ENCODE measurements at places on chromosomes 6 and 20. TPM values are rescaled to one million over a fixed set of nuclear protein-coding genes. Genes with fewer than 3 reads are reported as not detected.

DNA sequence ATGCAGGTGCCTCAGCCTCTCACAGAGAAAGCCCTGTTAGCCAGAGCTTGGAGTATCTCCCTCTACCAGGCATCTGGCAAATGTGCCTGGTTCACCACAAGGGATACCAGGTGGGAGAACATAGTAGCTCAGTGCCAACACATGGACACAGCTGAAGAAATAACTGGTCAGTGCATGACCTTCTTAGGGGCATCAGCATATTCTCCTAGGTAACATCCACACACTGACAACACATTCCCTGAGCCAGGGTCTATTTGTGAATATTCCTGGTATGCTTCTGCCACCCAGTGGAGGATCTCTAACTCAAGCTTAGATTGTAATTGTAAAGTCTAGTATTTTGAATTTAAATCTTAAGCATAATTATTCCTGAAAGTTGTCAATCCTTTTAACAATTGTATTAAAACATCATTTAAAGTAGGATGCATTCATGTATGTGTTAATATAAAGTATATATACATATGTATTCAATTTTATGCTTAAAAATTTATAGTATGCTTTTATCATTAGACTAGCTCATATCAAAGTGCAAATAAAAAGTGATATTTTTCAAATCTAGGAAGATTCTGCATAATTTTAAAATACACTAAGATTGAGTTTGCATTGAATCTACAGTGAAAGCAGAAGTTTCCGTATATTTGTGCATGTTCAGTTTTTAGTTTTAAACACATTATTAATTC lies 45.3 kb upstream of the COL21A1 start:
- H3K4me3 ChIP-seq: no peak overlapping the region
- no peaks in the 10 kb centered on the region for H3K36me3 ChIP-seq
- H3K27ac ChIP-seq: no peak overlapping the region
- DNase-seq: peak; percentile 69
- H3K4me1 ChIP-seq: peaks cover 4% of the 10 kb centered on the region
- no peaks in the 10 kb centered on the region for H3K27me3 ChIP-seq

- H3K4me1 ChIP-seq: peaks cover 8% of the 10 kb centered on the region
- H3K4me3 ChIP-seq: no peak overlapping the region
- H3K27ac ChIP-seq: no peak overlapping the region
Measured at GRCh38 chr6:26514984-26515383, 14.9 kb downstream of the BTN1A1 start.

DNA sequence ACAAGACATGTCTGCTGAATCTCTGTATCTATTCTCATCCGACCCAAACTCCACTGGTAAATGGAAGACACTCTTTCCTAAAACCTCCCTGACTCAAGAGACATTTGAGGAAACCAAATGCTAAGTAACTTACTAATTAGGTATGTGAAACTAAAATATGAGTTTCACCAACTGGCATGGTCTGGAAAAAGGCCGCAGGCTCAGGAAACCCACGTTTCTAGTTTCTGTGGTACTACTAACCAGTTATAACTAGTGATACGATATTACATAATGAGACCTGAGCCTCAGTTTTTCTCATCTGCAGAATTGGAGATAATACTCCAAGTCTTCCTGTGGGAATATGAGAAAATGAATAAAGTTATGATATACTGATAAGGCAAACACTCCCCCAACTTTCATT lies 39.9 kb downstream of the ZNF391 start:
- H3K27ac ChIP-seq: no peak overlapping the region
- no peaks in the 10 kb centered on the region for H3K36me3 ChIP-seq
- no peaks in the 10 kb centered on the region for H3K4me1 ChIP-seq
- H3K4me3 ChIP-seq: no peak overlapping the region
- no peak for DNase-seq
- 0 out of 2 replicates have a peak, but pooled peaks cover 2% of the 10 kb centered on the region for H3K27me3 ChIP-seq

- DNase-seq: no peak
- no peaks in the 10 kb centered on the region for H3K27me3 ChIP-seq
Measured at GRCh38 chr6:52550014-52550575, 26.8 kb downstream of the TRAM2 start.

- no peak overlapping the region for H3K4me3 ChIP-seq
- H3K36me3 ChIP-seq: no peaks in the 10 kb centered on the region
- H3K4me1 ChIP-seq: no peaks in the 10 kb centered on the region
- DNase-seq: no peak
- H3K27ac ChIP-seq: no peak overlapping the region
- no peaks in the 10 kb centered on the region for H3K27me3 ChIP-seq
Measured at GRCh38 chr20:46791722-46792416, 82.4 kb downstream of the SLC2A10 start.

DNA sequence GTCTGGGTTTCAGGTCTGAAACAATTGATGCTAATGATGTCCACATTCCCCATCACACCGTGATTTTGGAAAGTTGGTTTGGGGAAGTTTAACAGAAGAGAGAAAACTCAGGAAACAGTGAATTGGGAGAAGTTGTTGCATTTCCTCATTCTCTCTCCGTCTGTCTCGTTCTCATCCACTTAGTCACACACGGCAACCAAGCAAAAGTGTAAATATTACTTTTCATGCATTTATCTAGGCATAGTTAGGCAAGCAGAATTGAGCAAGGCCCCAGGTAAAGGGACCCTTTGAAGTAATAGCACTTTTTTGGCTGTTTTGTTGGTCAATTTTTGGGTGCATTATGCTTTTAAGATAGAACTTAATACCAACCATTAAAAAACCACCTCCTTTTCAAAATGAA lies 137.0 kb upstream of the SULF2 start:
- no peak overlapping the region for H3K27ac ChIP-seq
- H3K4me3 ChIP-seq: no peak overlapping the region
- DNase-seq: no peak
- no peaks in the 10 kb centered on the region for H3K36me3 ChIP-seq
- H3K27me3 ChIP-seq: no peaks in the 10 kb centered on the region

DNA sequence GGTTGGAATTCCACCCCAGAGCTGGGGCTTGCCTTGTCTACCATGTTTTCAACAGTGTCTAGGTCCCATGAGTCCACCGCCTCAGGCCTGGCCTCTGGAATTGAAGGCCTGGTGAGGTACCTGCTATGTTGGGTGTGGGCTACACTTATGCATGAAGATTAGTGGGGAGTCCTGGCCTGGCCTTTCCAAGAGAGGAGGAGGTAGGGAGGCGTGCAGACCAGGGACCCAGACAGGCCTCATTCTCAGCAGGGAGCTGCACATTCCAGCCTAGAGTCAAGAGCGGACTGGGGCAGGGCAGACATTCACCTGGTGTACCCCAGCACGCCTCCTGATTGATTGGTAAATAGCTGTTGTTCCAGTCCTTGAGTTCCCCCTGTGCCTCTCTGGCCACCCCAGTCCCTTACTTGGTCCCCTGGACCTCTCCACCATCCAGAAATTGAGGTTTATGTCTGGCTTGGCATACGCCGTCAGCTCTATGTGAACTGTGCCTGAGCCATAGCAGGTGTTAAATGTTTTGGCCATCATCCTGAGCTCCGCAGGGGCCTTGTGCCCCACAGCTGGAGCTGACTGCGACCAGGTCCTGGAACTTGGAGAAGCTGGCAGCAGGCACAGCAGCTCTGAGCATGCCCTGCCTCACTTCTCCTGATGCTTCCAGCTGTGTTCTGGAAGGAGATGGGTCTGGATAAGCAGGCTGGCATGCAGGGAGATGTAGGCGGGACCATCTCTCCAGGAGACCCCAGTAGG lies 8.2 kb upstream of the VEGFA start:
- H3K27ac ChIP-seq: no peak overlapping the region
- no peak for DNase-seq
- no peak overlapping the region for H3K4me3 ChIP-seq
- no peaks in the 10 kb centered on the region for H3K4me1 ChIP-seq
- H3K27me3 ChIP-seq: no peaks in the 10 kb centered on the region

DNA sequence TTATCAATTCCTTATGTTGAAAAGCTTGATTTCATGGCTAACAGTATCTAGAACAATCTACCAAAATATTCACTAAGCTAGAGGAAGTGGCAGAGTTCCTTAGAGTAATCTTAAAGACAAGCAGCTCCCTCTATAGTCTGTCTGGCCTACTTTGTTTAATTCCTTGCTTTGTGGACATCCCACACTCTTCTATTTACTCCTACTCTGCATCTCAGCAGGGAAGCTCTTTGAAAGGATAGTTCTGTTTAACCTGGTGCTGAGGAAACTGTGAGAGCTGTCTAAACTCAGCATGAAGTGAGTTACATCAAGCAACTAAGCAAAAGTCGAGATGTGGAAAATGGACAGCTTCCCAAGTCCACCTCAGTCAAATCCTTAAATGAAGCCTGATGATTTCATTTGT lies 4.3 kb downstream of the REV3L start:
- H3K4me1 ChIP-seq: peaks cover 55% of the 10 kb centered on the region
- H3K4me3 ChIP-seq: peak overlapping the region; percentile 35
- no peaks in the 10 kb centered on the region for H3K27me3 ChIP-seq
- DNase-seq: peak; percentile 84
- no peaks in the 10 kb centered on the region for H3K36me3 ChIP-seq

DNA sequence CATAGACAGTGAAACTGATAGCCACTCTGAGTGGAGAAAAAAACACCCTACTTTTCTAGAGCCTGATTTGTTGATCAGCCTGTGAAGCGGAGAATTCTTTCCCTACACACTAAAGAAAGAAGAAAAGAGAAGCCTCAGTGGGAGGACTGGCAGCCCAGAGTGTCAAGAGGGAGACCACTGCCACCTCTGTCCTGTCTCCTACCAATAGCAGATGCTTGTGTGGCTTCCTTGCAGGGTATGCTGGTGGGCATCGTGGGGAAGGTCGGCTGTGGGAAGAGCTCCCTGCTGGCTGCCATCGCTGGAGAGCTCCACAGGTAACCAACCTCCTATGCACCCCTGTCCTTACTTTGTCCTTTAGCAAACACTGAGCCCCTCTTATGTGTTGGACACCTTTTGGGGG lies 10.4 kb downstream of the ABCC10 start:
- H3K27ac ChIP-seq: no peak overlapping the region
- H3K36me3 ChIP-seq: peaks cover 10% of the 10 kb centered on the region
- no peak overlapping the region for H3K4me3 ChIP-seq
- H3K4me1 ChIP-seq: no peaks in the 10 kb centered on the region
- H3K27me3 ChIP-seq: no peaks in the 10 kb centered on the region
- DNase-seq: no peak

GRCh38 chr6:94052749-94053148 lies 633.4 kb upstream of the EPHA7 start:
- H3K27me3 ChIP-seq: no peaks in the 10 kb centered on the region
- H3K4me1 ChIP-seq: no peaks in the 10 kb centered on the region
- no peak overlapping the region for H3K27ac ChIP-seq

- H3K27me3 ChIP-seq: no peaks in the 10 kb centered on the region
- no peak for DNase-seq
- H3K36me3 ChIP-seq: no peaks in the 10 kb centered on the region
- H3K4me1 ChIP-seq: peaks cover 23% of the 10 kb centered on the region
- no peak overlapping the region for H3K4me3 ChIP-seq
Measured at GRCh38 chr6:25227854-25228253, 51.3 kb upstream of the CARMIL1 start.

DNA sequence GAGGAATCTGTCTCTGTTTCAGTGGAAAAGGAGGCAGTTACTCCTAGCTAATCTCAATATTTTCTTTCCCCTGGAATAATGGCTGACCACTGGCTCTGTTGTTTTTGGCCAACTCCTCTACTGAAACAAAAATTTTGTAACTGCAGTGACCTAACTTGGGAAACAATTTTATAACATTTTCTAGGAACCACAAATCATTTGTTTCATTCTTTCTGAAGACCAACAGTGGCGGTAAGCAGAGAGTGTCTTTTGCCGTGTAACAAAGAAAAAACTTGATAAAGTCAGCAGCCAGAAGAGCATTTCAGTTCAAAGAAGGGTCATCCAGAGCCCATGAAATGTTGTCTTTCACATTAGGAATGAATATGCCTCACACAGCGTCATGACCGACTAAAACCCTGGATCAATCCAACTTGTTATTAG lies 11.8 kb upstream of the BFSP1 start:
- no peak overlapping the region for H3K27ac ChIP-seq
- no peaks in the 10 kb centered on the region for H3K36me3 ChIP-seq
- no peak overlapping the region for H3K4me3 ChIP-seq
- DNase-seq: no peak
- no peaks in the 10 kb centered on the region for H3K4me1 ChIP-seq
- no peaks in the 10 kb centered on the region for H3K27me3 ChIP-seq

- H3K4me3 ChIP-seq: no peak overlapping the region
- no peaks in the 10 kb centered on the region for H3K36me3 ChIP-seq
Measured at GRCh38 chr20:23086931-23087411, 847 bp upstream of the CD93 start.

DNA sequence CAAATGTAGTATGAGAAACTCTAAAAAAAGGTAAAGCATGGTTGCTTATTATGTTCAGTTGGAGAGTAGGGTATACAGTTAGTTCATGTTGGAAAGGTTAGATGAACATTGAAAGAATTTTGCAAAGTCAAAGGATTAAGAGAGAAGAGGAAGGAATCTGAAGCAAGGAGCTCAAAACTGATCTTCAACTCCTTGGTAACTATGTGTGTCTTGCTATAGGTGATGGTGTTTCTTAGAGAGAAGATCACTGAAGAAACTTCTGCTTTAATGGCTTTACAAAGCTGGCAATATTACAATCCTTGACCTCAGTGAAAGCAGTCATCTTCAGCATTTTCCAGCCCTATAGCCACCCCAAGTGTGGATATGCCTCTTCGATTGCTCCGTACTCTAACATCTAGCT lies 4.7 kb downstream of the HLA-DRA start:
- H3K27me3 ChIP-seq: no peaks in the 10 kb centered on the region
- peaks cover 47% of the 10 kb centered on the region for H3K36me3 ChIP-seq
- no peak for DNase-seq
- peaks cover 35% of the 10 kb centered on the region for H3K4me1 ChIP-seq

DNA sequence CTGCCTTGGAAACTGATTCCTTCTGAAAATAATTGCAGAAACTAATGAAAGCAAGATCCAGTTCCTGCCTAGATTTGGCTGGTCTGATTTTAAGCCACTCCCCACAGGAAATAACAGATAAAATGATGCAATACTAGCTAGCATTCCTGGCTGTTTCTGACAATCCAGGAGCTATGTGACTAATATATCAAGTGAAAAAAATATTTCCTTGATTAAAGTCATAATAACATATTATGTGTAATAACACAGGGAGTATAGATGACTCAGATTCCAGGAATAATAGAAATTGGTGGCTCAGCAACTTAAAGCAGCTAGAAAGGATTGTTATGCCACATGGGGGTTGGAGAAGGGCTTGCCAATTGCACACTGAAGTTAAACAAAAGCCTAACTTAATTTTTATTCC lies 182.7 kb upstream of the SALL4 start:
- no peak overlapping the region for H3K27ac ChIP-seq
- no peaks in the 10 kb centered on the region for H3K36me3 ChIP-seq
- H3K27me3 ChIP-seq: no peaks in the 10 kb centered on the region
- H3K4me3 ChIP-seq: no peak overlapping the region

Gene ADGRF4
- total RNA-seq: not detected

Gene IMPG1
- not detected for total RNA-seq

Gene TAGAP
- total RNA-seq: 16.2 TPM

Gene BPHL
- total RNA-seq: 9.3 TPM

Gene NKX2-2
- total RNA-seq: not detected
